Activated CD4-positive, alpha-beta memory T cell treated with anti-CD3 and anti-CD28 coated beads for 36 hours (primary cell): ENCODE measurements at places on chromosomes 2 and 18.

- DNase-seq = no peak
These were observed 4.5 kb downstream of the ATIC start for GRCh38 chr2:215316336-215316735.

- DNase-seq = no peak
These were observed 31.6 kb upstream of the TRIB2 start for GRCh38 chr2:12685145-12685544.

- no peak for DNase-seq
These were observed 1633.7 kb upstream of the CELF4 start for GRCh38 chr18:39199231-39199855.

DNA sequence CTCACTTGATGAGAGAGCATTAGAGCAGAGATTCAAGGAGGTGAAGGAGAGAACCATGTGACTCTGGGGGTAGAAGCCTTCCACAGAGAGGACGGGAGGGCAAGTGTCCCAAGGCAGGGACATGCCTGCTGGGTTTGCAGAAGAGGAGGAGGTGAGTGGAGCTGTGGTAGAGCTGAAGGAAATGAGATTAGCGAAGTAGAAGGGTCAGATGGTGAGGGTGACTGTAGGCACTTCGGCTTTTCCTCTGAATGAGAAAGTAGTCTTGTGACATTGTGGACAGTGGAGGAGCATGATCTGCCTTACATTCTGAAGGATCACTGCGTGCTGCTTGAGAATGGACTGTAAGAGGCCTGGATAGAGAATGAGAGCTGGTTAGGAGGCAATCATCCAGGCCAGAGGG is 126.0 kb downstream of the NXPH2 start:
- no peak for DNase-seq

DNA sequence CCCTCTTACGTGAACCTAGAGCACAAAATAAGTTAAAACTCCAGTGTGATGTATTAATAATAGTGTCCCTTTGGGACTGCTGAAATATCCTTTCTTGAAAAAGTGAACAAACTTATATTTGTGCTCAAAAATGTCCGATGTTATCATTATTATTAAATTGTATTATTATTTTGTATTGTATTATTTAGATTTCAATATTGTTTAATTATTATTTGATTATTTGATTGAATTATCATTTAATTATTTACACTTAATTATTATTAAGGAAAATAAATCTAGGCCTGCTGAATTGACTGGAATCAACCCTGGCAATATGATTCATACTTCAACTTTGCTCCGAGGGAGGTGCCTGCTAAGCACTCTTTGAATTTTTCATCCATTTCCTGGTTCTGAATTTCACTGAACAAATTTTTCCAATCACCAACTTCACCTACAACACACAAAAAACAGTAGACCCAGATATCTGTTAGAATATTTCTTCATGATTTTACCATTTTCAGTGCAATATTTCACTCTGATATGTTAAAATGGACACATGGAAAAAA is 10.9 kb upstream of the EIF2AK2 start:
- DNase-seq = no peak

- DNase-seq = no peak
These were observed 49.3 kb downstream of the SP110 start for GRCh38 chr2:230170532-230170931.

- DNase-seq = peak; percentile 87
These were observed 207.9 kb downstream of the ARL4C start for GRCh38 chr2:234288974-234289455.

DNA sequence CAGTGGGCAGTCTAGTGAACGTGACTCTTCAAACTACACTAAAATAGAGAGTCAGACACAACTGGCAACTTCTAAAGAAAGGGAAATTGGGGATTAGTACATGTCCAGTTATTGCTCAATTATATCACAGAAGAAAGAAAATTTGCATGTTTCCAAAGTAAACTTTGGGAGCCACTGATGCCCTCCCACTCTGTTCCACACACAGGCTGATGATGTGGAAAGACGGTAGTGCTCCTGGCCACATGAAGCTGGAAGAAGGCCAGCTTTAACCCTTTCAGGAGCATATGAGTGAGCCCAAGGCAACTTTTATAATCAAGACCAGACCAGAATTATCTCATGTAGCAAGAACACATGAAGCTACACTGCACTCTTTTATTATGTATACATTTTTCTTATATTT is 141.0 kb downstream of the NR4A2 start:
- no peak for DNase-seq

DNA sequence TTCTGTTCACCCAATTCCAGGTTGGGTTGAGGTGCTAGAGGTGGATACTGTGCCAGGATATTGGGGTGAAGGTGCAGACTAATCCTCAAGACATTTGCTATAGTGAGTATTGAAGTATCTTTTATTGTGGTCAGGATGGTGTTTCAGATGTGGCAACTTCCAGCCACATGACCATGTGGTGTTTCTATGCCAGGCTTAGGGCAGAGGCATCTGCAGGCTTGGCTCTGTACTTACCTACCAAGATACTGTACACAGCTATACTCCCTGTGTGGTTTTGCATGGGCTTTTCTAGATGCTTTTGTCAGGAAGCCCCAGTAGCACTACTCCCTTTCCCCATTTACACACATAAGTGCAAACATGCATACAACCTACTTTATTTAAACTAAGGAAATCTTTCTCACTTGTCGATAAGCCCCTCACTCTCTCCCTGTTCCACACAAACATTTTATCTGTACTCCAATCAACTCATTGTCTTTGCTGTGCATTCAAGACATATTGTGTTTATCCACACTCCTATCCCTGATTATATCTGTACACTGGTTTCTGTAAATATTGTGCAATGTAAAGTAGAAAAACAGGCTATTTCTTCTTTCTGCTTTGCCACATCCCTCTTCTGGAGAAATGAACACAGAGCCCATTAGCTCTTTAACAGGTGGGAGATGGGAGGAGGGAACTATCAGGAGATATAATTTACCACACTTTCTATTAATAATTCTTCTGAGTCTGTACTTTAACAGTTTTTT is 12.3 kb downstream of the ARL6IP6 start:
- peak; percentile 39 for DNase-seq

DNA sequence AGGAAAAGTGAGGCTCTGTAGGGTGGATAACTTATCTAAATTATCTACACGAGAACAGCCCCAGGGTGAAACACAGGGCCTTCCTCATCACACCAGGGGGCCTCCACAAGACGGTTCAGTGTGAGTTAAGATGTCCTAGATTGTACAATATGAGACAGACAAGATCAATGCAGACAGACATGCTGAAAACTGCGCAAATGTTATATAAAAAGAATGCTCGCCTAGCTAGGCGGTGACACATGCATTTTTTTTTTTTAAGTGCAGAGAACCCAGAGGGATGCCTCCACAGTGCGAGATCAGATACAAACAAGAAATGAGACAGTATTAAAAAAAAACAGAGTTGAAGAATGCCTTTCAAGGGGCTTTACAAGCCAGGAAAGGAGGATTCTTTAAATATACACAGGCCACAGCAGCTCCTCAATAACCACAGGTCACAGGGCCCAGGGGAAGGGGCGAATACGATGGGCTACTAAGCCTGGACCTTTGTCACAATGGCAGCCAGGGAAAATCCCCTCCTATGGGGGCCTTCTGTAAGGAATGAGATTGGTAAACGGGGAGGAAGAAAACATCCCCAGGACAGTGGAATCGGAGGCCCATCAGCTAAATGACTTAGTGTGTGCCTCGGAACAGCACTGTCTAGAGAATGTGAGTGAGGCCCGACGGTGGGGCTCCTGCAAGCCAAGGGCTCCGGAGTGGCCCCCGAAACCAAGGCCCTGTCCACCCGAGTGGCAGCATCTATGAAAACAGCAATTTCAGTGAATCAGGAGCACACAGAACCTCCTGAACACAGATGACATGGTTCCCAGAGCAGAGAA is 48.9 kb downstream of the ADCY3 start:
- DNase-seq = no peak

- DNase-seq = no peak
These were observed 69.5 kb downstream of the TMEM18 start for GRCh38 chr2:607709-608108.

DNA sequence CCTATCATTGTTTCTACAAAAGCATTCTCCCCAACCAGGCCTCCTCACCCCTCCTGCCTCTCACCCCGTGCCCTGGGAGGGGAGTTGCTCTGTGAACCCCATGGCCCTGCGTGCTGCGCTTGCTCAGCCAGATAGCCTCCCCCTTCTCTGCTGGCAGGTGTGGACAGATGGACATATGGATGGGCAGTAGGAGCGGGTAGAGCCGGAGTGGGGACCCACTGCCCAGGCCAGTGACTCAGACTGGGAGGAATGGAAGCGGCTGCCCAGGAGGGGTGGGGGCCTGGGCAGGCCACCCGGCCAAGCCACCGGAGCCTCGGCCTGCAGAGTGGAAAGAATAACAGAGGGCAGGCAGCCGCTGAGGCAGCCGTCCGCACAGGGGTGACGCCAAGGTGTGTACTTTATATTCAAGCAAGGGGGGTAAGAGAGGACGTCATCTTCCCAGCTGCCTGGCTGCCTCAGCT is 8.7 kb downstream of the CYP26B1 start:
- peak; percentile 8 for DNase-seq

DNA sequence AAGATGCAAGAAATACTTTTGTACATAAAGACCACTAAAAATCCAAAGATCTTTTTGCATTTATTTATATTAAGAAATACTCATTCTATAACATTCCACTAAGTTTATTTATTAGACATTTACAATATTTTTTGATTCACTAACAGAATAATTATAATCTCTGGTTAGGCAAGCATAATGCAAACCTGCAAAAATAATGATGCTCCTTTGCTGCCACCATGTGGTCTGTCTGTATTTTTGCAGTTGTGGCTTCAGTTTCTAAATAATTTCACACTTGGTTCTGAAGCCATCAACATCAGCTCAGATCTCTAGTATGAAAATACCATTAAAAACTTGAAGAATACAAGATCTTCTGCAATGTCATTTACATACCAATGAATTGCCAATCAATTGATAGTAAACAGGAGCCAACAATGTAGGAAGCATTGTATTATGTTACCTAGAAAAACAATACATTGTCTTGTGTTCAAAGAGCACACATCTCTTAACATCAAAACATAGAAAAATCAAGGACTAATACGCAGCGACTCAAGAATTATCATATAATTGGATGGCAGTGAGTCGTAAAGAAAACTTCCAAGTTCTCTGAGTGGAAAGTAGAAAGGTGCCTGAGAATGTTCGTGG is 28.8 kb upstream of the WDR75 start:
- peak; percentile 49 for DNase-seq

DNA sequence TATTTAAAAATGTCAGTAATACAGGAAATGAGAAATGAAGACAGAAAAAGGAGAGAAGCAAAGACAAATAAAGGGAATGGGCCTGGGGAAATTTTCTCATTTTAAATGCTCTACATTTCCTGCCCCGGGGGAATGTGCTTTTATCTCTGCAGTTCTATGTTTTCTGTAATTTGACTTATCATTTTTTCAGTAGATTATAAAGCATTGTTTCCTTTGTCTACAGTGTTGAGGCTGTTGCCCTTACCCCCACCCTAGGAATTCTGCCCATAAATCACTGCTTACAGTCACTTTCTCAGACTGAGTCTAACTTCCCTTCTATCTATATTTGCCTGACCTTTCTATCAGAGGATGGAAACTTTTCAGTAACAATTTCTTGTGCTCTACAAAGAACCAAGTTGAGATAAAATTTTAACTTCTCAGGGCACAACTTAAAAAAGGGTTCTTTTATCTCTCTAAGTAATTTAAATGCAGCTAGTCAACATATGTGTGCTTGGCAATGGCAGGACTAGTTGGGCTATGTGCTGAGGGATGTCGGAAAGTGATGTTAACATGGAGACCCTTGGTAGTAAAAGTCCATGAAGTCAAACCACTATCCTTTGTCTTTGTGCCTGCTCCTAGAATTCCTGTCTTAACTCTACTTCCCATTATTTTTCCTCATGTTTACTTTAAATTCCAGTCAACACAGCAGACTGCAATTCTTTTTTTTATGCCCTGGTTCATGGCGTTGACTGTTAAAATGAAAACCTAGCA is 146.5 kb upstream of the MMADHC start:
- no peak for DNase-seq

DNA sequence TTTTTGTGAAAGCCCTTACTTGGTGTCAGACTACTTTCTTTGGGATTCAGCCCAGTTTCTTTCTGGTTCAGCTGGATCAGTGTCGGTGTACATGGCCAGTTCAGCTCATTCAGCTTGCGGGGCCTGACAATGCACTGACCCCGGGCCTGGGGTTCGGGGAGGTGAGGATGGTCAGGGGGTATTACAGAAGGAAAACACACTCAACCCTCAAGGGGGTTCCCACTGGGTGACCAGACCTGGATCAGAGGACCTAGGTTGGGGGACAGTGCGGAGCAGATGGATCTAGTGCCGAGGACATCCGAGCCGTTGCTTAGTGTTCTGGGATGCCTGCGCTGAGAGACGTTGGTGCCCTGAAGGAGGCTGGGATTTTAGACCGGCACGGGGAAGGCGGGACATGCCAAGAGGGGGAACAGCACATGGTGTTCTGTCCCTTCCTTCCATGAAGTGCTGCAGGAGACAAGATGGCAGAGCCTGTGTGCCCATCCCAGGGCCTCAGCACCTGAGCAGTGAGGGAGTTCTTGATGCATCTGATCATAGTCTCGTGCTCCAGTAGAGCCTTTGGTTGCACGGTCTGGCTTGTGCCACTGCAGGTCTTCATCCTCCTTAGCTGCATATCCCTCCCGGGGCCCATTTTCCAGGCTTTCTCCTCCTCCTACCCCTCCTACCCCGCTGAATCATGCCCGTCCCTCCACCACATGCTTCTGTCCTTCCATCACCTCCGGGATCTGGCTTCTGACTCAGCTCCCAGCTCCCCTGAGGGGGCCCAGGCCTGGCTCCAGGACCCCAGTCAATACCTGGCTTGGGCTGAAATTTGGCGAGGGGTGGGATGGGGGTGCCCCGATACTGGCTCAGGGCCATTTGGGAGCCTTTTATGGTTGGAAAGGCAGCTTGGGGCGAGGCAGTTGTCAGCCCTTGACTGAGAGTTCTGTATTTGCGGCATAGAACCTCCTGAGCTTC is 18.0 kb downstream of the SPEG start:
- no peak for DNase-seq

DNA sequence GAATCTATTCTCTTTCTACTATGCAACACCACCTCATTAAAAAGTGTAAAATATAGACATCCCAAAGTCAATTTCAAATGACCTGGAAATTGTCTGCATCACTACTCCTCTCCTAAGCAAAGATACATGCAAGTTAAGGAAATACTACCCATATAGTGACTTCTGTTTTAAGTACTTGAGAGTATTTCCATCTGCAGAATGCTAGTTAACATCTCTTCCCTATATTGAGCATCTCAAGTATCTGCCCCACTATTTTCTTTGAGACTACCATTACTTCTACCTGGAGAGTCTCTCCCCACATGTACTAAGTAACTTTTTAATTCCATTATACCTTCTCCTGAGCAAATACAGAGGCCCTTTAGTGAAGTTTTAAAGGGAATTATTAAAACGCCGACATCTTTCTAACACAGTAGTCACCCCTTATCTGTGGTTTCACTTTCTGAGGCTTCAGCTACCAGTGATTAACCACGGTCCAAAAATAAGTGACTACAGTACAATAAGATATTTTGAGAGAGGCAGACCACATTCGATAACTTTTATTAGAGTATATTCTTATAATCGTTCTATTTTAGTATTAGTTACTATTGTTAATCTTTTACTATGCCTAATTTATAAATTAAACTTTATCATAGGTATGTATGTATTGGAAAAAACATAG is 21.8 kb downstream of the CWC22 start:
- no peak for DNase-seq
